ENCODE measurements at places on chromosomes 2 and 18.
A peak's percentile ranks its signal among the peaks of the same experiment; 100 is the strongest.

DNA sequence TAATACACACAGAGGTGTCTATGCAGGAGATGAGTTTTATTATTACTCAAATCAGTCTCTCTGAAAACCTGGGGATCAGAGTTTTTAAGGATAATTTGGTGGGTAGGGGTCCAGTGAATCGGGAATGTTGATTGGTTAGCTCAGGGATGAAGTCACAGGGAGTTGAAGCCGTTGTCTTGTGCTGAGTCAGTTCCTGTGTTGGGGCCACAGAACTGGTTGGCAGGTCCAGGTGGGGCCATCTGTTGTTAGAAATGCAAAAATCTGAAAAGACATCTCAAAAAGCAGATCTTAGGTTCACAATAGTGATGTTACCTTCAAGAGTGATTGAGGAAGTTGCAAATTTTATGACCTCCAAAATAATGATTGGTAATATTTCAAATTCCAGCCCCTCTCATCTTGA lies 86.9 kb downstream of the VSNL1 start:
- DNase-seq: no peak

- no peak for DNase-seq
Observed at GRCh38 chr18:8722946-8723820, 17.8 kb downstream of the MTCL1 start.

DNA sequence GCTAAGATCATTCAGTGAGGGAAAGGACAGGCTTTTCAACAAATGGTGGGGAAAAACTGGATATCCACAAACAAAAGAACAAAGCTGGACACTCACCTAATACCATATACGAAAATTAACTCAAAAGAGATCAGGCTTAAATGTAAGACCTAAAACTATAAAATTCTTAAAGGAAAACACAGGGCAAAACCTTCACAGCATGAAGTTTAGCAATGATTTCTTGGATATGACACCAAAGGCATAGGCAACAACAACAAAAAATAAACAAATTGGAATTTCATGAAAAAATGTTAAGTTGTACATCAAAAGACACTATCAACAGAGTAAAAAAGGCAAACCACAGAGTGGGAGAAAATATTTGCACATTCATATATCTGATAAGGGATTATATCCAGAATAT lies 28.3 kb downstream of the PIAS2 start:
- no peak for DNase-seq

DNA sequence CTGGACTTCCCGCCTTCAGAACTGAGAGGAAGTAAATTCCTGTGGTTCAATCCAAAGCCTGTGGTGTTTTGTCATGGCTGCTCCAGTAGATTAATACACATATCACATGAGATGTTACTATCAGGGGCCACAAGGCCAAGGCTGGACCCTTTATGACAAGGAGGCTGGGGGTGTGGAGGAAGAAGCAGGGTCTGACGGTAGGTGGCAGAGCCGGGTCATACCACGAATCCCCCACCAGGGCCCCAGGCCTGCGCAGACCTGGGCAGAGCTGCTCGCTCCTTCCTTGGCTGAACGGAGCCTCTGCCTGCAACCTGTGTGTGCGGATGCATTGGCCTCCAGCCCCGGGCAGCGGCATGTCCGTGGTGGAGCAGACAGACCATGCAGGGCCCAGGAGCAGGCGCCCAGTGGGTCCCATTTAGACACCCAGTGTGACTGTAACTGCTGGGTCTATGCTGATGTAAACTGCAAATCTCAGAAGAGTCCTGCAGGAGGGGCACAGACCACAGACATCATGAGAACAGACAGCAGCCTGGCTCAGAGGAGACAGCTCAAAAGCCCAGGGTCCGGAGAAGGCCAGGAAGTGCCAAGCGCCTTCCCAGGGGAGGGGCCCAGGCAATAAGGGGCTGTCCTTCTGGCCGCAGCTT lies 155.2 kb downstream of the PXDN start:
- no peak for DNase-seq

DNA sequence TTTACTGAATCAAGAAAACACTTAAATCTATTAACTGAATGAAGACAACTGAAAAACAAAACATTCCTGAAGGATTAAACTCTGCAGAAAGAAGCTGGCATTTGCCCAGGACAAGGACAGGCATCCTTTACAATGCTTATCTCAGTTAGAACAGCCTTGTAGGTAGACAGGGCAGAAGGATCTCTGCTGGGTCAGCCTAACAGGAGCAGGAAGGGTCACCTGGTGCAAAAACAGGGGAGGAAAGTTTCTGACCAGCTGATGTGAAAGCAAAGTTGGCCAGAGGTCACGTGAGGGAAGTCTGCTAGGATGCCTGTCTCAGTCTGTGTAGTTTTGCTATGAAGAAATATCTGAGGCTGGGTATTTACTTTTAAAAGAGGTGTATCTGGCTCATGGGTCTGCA lies 348.6 kb downstream of the ANAPC1 start:
- no peak for DNase-seq

DNA sequence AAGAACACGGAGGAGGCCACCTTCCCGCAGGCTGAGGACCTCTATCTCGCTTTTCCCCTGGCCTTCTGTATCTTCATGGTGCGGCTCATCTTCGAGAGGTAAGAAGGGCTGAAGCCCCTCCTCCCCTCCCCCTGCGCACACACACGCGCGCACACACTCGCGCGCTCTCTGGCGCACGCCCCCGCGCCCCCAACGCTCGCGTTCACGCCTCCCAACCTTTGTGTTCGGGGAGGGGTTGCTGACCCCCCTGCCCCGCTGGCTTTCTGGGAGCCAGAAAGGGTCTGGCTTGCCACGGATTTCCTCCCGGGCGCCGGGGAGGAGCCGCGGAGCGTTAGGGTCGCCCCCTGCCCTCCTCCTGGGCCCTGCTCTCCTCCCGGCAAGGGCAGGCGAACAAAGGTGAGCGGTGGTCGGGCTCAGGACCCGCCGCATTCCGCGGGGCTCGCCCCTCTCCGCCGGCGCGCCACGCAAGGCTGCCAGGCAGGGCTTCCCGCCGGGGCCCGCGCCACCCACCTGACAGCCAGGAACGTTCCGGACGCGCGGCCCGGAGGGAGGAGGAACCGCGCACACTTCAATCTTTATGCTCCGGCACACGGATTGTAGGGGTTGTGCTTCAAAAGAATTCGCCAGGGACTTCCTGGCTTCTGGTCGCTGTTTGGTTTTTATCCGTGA lies 583 bp downstream of the CERS6 start:
- DNase-seq: peak; percentile 20

DNA sequence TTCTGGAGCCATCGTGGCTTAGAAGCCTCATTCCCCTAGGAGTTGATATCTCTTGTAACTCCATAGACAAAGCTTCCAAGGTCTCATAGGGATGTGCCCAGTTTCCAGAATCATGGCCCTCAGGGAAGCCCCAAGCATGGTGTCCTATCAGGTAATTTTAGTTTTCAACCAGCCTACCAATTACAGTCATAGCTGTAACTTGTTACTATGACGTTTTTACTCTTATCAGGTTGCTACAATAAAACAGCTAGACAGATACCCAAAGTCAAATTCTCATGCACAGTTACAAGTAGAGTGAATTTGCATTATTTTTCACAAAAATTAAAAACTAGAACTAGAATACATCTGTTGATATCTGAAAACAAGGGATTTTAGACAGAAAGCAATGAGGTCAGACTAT lies 8.9 kb downstream of the LYPD6 start:
- no peak for DNase-seq

DNA sequence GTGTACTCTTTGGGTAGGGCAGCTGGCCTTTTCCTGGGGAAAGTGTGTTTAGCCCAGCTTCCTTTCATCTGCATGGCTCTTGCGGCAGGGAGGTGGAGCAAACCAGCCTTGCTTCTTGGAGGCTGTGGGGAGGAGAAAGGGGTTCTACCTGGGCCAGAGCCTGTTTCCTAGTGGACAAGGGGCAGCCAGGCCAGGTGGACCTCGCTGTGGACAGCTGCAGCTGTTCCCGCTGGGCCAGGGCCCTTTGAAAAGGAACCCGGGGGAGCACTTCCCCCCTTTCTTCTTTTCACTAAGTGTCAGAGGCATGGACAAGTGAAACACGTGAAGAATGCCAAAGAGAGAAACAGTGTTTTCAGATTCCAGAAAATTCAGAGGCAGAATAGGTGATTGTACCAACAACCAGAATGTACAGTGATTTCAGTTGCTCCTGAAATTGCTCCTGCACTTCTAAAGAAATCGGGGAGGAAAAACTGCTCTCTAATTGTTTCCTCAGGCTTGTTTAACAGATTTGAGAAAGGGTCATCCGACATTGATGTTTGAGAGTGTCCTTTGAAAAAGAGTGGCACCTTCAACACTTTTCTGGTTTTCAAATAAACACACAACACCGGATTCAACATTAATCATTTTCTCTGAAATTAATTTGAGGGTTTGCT lies 3.9 kb downstream of the GLI2 start:
- DNase-seq: no peak

- no peak for DNase-seq
Observed at GRCh38 chr2:238924796-238925195, 76.9 kb downstream of the TWIST2 start.

DNA sequence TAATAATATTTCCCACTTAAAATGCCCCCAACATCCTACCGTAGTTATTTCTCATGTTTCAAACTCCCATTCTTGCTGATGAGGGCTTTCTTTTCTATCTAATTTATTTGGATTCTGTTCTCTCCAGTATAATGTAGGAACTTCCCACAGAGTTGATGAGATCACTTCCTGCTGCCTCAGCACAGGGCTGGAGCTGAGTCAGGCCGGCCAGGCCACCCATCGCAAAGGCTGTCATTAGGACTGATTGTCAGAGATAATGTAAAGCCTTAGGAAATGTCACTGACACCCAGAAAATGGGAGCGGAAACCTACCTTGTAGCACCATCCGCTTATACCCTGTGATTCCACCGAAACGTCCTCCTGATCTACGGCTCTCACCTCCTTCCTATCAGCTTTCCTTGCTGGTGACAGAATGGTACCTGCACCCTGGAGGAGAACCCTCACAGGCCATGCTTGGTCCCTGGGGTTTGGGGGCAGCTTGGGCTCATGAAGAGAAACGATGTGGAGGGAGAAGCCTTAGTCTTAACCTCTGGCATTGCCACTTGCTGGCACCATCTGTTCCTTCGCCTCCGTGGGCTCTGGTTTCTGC lies 672.8 kb upstream of the ID2 start:
- no peak for DNase-seq

GRCh38 chr18:48356909-48357631 lies 52.1 kb downstream of the ZBTB7C start:
- DNase-seq: no peak

- no peak for DNase-seq
Observed at GRCh38 chr2:147173189-147173581, 671.6 kb upstream of the ACVR2A start.

GRCh38 chr2:109613081-109613921 lies 465 bp downstream of the SEPTIN10 start:
- no peak for DNase-seq

DNA sequence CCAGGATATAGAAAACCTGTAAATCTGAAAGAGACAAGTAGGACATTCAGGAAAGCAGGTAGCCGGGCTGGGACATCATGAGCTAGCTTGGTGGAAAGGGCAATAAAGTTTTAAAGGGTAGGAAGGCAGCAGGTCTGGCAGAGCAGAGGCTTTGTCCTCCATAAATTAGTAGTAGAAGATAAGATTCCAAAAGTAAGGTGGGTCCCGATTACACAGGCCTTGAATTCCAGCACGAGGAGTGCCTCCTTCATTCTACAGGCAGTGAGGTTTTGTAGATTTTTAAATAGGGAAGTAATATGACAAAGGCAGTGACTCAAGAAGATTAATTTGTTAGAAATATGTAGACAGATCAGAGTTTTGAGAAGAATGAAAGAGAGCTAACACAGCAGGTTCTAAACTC lies 160.7 kb downstream of the DTNB start:
- no peak for DNase-seq

- no peak for DNase-seq
Observed at GRCh38 chr18:10169064-10169562, 255.3 kb downstream of the VAPA start.

- DNase-seq: no peak
Observed at GRCh38 chr2:187214306-187214705, 233.7 kb downstream of the CALCRL start.

GRCh38 chr2:113251118-113251517 lies 27.6 kb downstream of the PAX8 start:
- DNase-seq: no peak

DNA sequence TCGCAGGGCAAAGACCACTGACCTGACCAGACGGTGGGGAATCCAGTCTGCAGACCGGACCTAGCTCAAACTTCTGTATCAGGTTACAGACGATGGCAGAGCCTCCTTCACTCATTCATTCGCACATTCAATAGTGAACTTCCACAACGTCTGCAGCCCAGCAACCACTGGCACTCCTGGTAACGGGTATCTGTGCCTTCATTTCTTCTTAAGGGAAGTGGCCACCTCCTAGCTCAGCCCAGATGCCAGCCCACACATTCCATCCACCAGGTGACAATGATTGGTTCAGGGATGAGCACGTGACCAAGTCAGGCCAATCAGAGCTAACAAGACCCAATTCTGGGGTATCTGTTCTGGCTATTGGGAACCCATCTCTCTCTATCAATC lies 15.9 kb upstream of the ARMC9 start:
- DNase-seq: no peak

- no peak for DNase-seq
Observed at GRCh38 chr2:225334514-225334913, 65.0 kb upstream of the NYAP2 start.

- no peak for DNase-seq
Observed at GRCh38 chr2:108346827-108347226, 30.9 kb upstream of the SULT1C4 start.

DNA sequence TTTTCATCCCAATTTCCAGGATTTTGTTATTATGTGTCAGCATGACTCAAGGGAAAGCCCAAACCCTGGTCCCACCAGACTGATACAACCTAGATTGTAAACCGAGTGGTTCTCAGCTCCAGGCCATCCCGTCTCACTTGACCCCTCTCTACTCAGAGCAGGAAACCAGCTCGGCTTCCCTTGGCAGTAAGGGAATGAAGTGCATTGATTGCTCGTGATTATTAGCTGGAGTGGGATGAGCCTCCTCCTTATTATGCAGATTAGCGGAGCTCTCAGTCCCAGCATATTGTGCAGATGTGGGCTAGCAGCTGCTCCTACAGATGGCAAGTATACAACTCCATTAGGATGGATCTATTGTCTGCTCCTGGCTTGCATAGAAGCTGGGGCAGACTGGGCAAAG lies 167.6 kb downstream of the LNPK start:
- DNase-seq: no peak

DNA sequence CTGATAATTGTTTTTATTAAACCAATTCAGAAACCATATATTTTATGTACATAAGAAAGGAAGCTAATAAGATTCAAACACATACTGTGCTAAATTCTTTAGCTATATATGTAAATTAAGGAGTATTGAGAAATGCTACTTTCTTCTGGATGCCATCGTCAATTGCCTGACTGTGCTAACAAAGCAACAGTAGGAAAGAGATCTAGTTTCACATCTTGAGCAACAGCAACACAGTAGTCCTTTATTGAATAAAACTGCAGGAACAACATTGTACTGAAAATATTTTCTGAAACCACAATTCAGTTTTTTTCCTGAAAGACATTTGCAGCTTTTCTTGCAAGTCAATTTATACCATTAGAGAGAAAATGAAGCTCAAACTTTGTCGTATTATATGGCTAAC lies 1404.9 kb upstream of the SLC39A10 start:
- no peak for DNase-seq

- DNase-seq: no peak
Observed at GRCh38 chr18:6158958-6159357, 255.8 kb downstream of the L3MBTL4 start.

GRCh38 chr2:54419388-54419787 lies 36.7 kb upstream of the SPTBN1 start:
- DNase-seq: no peak

- no peak for DNase-seq
Observed at GRCh38 chr2:235659767-235660322, 166.0 kb downstream of the AGAP1 start.

Data from activated CD4-positive, alpha-beta T cell treated with anti-CD3 and anti-CD28 coated beads, Interleukin-2, amount 50 U/mL, for 24 hours (primary cell).